ENCODE measurements at places on chromosomes 3 and 15. TPM values are rescaled to one million over a fixed set of nuclear protein-coding genes. Genes with fewer than 3 reads are reported as not detected.

CPA3 gene
- total RNA-seq, result 21.0 TPM

LMAN1L gene
- total RNA-seq, result not detected

CAMK2N2 gene
- total RNA-seq, result not detected

CCDC54 gene
- total RNA-seq, result not detected

EBLN2 gene
- total RNA-seq, result 2.2 TPM

MAPK6 gene
- 10.5 TPM for total RNA-seq

GYG1 gene
- 30.5 TPM for total RNA-seq

BSN gene
- 0.76 TPM for total RNA-seq

KCNMB3 gene
- total RNA-seq, result 1.3 TPM

SOX14 gene
- total RNA-seq, result 0.14 TPM

DGKG gene
- total RNA-seq, result 32.5 TPM

P2RY12 gene
- 2.8 TPM for total RNA-seq

Measured in upper lobe of left lung (tissue), 6 donors.